Activated naive CD4-positive, alpha-beta T cell treated with anti-CD3 and anti-CD28 coated beads, Interleukin-2, amount 10 ng/mL, durations not matched to agents 7 days and 5 days (primary cell): ENCODE measurements at places on chromosomes 16 and 17.

DNA sequence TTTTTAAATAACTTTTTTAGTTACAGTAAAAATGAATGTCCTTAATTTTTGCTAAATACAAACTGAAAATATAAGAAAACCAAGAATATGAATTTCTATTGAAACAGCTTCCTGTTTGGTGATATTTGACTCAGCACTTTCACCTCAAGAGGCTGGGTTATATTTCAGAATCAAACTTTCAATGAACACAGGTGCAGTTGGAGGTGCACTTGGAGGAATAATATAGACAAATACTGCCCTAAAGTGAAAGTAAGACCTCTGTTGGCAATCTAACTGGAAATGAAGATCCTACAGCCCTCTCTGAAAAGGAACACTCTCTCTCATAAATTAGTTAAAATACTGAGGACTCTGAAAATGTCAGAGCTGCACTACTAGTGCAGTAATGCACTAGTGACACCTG is 106.2 kb downstream of the BRIP1 start:
- no peak for DNase-seq

GRCh38 chr16:69328854-69329316 is 1.5 kb downstream of the PDF start:
- DNase-seq, result no peak

DNA sequence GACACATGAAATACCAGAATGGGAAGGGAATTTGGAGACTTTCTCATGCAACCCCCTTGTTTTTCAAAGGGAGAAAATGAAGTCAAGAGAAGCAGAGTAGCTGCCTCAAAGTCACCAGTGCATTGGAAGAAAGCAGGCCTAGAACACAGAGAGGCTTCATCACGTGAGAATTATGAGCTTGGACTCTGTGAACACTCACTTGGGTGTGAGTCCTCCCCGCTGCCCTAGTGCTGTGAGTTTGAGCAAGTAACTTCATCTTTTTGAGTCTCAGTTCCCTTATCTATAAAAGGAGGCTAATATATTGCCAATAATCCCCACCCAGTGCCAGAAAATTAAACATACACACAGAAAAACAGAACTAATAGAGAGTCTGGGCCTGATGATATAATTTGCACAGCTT is 315.8 kb downstream of the XYLT1 start:
- DNase-seq, result no peak

- no peak for DNase-seq
These were observed 5.9 kb downstream of the GIT1 start for GRCh38 chr17:29583324-29584248.

DNA sequence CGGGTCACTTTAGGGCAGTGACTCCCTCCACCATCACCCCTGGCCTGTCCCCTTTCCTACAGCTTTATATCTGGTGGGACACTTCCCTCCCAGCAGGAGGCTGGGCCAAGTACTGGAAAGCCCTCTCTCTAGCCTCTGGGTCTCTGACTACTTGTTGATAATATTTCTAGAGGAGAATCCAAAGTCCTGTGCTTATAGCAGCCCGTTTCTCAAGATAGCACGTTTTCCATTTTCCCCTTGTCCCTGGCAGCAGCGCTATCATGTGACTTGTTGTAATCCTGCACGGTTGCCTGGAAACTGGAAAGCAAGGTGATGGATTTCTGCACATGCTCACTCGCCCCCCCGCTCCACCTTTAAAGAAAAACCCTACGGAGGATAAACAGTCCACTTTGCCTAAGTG is 3.3 kb upstream of the AXIN2 start:
- no peak for DNase-seq

- peak; percentile 29 for DNase-seq
These were observed 557.7 kb downstream of the MAF start for GRCh38 chr16:79042886-79043285.

GRCh38 chr16:12819126-12820117 is 15.7 kb upstream of the CPPED1 start:
- peak; percentile 82 for DNase-seq

DNA sequence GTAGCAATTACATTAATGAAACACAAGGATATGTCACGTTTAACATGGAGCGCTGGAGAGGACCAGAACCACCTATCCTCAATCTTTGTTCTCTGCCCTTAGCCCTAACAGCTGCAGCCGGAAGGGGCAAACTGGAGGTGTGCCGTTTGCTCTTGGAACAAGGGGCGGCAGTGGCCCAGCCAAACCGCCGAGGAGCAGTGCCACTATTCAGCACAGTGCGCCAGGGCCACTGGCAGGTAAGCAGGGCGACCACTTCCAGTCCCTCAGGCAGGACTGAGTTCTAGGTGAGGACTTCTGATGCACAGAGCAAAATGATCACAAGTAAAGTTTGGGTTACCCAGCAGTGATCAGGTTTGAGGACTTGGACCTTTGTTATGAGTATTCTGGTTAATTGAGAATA is 41.1 kb downstream of the CYB561 start:
- DNase-seq, result no peak

- no peak for DNase-seq
These were observed 94.3 kb downstream of the SSH2 start for GRCh38 chr17:29835435-29836351.

DNA sequence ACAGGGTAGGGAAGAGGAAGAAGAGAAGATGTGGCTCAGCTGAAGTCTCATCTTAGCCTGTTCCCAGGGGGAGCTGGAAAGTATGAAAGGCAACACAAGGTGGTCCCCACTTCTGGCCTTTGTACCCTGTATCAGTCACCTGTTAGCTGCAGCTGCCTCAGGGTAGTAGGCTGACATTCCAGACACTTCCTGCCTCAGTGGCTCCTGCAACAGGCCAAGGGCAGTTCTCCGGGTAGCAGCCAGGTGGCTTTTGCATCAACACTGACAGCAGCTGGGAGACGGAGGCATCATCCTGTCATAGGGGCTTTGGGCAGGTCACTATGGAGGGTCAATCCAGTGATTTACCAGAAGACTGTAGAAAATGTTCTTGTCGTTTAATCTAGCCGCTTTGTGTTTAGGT is 124.0 kb downstream of the RGS9 start:
- no peak for DNase-seq

DNA sequence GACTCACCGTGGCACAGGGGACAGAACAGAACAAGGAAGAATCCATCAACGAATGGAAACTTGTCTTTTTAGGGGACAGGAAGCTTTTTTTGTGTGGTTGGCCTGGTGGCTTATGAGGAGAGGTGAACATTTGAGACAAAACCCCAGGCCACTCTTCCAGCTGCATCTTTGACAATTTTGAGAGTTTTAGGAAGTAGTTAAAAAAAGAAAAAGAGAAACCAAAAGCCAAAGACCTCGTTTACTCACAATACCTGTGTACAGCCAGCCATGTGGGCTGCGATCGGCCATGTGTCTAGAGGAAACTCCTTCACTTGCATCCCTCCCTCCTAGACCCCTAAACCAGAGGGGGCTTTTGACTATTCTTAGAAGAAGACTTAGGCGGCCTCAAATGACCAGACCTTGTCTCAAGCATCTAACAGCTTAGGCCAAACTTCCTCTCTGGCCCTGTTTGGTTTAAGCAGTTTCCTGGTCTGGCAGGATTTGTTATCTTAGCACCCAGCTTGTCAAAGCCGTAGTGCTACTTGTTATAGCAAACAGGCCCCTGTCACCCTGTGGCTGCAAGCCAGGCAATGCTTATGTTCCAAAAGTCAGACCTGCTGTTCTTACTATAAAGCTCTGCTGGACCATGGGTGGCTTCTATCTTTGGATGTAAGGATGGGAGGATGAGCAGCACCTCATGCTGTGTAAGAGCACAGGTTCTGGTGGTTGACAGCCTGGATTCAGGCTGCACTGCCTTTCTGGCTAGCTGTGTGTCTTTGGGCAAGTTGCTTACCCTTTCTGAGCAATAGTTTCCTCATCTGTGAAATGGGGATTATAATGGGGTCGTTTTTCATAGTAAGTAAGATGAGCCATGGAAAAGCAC is 17.7 kb downstream of the KSR1 start:
- DNase-seq, result peak; percentile 83

- no peak for DNase-seq
These were observed 639.3 kb downstream of the KCNJ2 start for GRCh38 chr17:70808596-70808995.

- peak; percentile 28 for DNase-seq
These were observed 1.9 kb downstream of the MSI2 start for GRCh38 chr17:57257895-57258851.

DNA sequence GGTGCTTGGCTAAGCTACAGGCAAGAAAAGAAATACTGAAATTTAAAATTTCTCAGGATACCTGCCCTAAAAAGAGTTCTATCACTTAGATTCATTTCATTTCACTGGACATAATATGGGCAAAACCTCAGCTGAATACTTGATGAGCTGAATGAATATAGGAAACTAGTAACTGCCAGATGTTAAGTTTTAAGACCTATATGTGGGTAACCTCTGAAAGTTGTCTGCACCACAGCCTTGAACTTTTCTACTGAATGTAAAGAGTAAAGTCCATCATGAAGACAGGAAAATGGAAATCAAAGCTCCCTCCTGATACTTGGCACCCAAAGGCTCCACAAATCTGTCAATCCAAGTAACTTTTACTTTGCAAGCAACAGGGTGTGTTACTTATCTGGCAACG is 50.8 kb downstream of the HIC1 start:
- no peak for DNase-seq

GRCh38 chr17:18959071-18959844 is 7.3 kb downstream of the SLC5A10 start:
- DNase-seq, result no peak

GRCh38 chr17:9170853-9171252 is 149.5 kb downstream of the NTN1 start:
- DNase-seq, result no peak

DNA sequence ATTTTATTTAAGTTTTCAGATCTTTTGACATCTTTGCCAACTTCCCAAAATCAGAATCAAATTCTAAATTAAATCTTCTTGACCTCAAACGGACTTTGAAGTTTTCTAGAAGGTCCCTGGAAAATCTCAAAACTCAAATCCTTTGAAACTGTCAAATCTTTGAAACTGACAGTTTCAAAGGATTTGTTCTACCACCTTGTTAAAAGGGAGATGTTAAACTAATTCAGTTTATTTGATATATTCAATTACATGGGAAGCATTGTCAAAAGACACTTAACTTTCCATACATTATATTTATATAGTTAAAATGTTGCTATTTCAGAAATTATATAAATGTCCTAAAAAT is 3.4 kb upstream of the DPEP1 start:
- no peak for DNase-seq

DNA sequence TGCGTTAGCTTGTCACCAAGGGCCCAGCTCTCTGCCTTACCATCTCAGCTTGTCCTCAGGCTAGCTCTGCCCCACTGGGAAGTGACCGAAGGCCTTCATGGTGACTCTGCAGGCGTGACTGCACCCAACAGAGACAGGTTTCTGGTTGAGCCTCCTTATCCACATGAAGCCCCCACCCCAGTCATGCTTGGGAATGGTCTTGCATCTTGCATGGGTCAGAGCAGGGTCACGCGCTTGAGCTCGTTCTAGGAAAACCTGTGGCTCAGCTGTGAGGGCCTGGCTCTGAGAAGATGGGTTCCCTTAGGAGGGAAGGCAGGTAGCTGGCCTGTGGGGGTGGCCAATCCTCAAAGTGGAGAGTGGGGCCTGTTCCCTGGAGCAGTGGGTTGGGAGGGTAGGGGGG is 122.8 kb downstream of the BANP start:
- DNase-seq, result no peak

- peak; percentile 33 for DNase-seq
These were observed at the start of gene FOXF1 for GRCh38 chr16:86510465-86511261. Gene FOXF1 (plus strand): TSS chr16:86510527. CDS start chr16:86510570, 43 bp downstream.

- DNase-seq, result peak; percentile 76
These were observed at the start of gene CENPT for GRCh38 chr16:67847064-67847861. Gene CENPT (minus strand): TSS chr16:67847693. CDS start chr16:67833859, 13,834 bp downstream.

GRCh38 chr17:8658810-8659209 is 28.3 kb upstream of the MYH10 start:
- DNase-seq, result no peak

DNA sequence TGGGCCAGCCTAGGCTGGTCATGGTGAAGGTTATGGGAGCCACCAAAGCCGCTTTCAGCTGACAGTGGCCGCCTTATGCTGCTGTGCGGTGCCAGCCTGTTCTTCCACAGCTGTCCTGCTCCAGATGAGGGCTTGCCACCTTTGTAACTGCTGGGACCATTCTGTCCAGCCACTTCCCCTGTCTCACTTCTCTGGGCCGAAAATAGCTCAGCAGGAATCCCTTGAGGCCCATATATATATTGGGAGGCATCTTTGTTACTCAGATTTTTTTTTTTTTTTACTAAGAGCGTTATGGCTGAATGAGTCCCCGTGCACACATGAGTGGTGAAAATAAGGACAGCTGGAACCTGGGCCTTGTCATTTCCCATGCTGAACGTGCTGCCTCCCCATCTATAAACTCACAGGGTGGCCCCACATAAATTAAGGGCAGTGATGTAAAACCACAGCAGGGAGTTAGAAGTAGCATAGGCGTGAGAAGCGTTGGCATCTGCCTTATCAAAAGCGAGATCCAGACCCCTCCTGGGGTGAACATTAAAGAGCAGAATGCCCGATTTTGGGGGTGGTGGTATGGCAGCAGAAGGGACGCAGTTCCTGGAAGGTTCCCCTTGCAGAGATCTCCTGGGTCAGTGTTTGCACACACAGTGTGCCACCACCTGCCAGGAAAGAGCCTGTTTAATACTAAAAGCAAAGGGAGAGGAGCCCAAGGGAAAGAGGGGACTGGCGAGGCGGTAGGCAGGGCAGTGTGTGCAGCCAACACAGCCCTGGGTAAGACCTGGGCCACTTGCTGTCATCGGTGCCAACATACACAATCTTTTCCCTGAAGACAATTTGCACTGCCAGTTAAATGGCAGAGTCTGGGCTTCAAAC is 57.8 kb downstream of the USP43 start:
- no peak for DNase-seq

GRCh38 chr16:56041556-56042140 is 149.6 kb upstream of the GNAO1 start:
- DNase-seq, result peak; percentile 46

- DNase-seq, result no peak
These were observed 620 bp upstream of the VWA3A start for GRCh38 chr16:22091721-22092120.

DNA sequence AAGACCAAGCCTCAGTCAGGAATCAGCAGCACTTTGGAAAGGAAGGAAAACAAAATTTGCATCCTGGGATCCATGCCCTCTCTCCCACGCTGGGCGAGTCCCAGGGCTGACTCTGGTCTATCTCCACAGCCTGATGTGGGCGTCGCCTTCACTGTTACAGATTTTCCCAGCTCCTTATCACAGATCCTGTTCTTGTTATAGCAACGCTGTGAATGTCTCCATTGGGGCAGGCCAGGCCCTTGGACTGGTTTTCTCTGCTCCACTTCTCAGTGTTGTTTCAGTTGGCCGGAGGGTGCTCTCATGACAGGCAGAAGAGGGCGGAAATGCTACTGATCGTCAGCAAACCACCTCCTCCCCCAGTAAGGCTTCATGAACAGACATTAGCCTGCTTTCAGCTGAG is 127.9 kb upstream of the CDH11 start:
- no peak for DNase-seq

GRCh38 chr16:30142672-30143346 is 19.8 kb upstream of the MAPK3 start:
- DNase-seq, result peak; percentile 48

GRCh38 chr17:38730526-38731379 is 612 bp downstream of the CISD3 start:
- no peak for DNase-seq

- DNase-seq, result no peak
These were observed 4.5 kb downstream of the NDE1 start for GRCh38 chr16:15654591-15654990.

GRCh38 chr17:35407531-35407930 is 24.8 kb downstream of the SLFN12 start:
- no peak for DNase-seq
